ENCODE measurements at places on chromosomes 5 and 9.

- no peak for DNase-seq
Measured at GRCh38 chr5:152297866-152298265, 107.2 kb downstream of the NMUR2 start.

- no peak for DNase-seq
Measured at GRCh38 chr9:114272739-114273431, 50.0 kb upstream of the ORM1 start.

- DNase-seq: no peak
Measured at GRCh38 chr9:98054376-98054951, 2.1 kb upstream of the NANS start.

GRCh38 chr5:142816531-142817430 is 46.6 kb downstream of the ARHGAP26 start:
- DNase-seq: peak; percentile 71

All from left colon (tissue), 2 donors.